Chondrocyte (in vitro differentiated cells): ENCODE measurements at places on chromosomes 11 and 22. TPM values are rescaled to one million over a fixed set of nuclear protein-coding genes. Genes with fewer than 3 reads are reported as not detected.

STK33 gene
- 3.0 to 4.5 TPM (median 3.4 TPM) in 3 replicates for total RNA-seq

PARVA gene
- 147 to 170 TPM (median 158 TPM) in 3 replicates for total RNA-seq

ASRGL1 gene
- total RNA-seq: 3.5 to 6.2 TPM (median 6.0 TPM) in 3 replicates

JAML gene
- not detected in 3 replicates for total RNA-seq

TRIM66 gene
- 5.3 to 7.2 TPM (median 5.9 TPM) in 3 replicates for total RNA-seq

CASP5 gene
- not detected in 3 replicates for total RNA-seq

SCGB1D2 gene
- not detected in 3 replicates for total RNA-seq

LDHAL6A gene
- not detected in 3 replicates for total RNA-seq

OR8D1 gene
- total RNA-seq: not detected in 3 replicates

SLC6A5 gene
- total RNA-seq: not detected in 3 replicates

GRM5 gene
- 0.41 to 2.0 TPM (median 0.52 TPM) in 3 replicates for total RNA-seq

MIOX gene
- total RNA-seq: 0.99 to 1.6 TPM in 2 of 3 replicates, not detected in the other

DNA sequence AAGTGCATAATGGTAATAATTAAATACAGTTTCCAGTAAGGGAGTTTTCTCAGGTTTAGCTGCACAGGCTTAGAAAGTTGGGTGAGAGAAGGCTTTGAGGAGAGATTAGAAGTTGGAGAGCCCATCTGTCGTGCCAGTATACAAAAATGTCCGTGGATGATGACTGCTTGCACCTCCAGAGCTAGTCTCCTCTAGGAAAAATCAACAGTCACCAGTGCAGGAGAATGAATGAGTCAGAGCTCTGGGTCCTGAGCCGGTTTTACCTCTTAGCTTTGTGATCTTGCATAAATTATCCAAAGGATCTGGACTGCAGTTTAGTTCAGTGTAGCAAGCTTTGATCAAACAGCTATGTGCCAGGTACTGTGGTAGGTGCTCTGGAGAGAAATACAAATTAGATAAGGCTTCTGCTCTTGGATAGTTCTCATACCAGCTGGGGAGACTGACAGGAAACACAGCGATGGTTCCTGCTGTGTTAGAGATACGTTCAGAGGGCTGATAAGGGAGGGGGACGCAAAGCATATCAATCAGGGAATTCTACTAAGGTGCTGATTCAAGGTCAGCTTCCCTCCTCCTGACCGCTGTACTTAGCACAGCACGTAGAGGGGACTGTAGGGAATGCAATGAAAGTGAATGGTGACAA, 125.9 kb downstream of the TEAD1 start:
- DNase-seq: no peak

- DNase-seq: no peak
Observed at GRCh38 chr11:67534070-67534679, 10.9 kb upstream of the CABP2 start.

DNA sequence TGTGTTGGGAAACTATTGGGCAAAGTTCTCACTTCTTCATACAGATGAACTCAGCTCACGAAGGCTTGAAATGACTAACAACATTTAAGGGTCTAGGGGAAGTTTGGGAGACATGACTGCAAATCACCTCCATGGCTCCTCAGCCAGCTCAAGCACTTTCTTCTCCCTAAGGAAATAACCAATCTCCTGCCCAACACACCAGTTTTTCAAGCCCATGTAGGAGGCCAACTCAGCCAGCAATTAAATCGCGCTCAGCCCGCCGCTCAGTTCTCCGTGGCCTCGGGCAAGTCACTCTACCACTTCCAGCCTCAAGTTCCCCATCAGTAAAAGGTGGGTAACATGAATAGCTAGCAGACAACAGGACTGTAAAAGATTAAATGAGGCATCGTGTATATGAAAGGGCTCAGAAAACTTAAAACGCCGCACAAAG, 796 bp downstream of the POLDIP3 start:
- DNase-seq: no peak

- DNase-seq: no peak
Observed at GRCh38 chr22:27372969-27373670, 428.4 kb downstream of the MN1 start.

GRCh38 chr11:118845369-118845768, 38.3 kb upstream of the CXCR5 start:
- no peak for DNase-seq

- DNase-seq: no peak
Observed at GRCh38 chr11:119875841-119876600, 147.0 kb upstream of the NECTIN1 start.

- DNase-seq: no peak
Observed at GRCh38 chr11:3121416-3121815, 43.7 kb downstream of the OSBPL5 start.

GRCh38 chr11:102487214-102487613, 34.6 kb upstream of the TMEM123 start:
- no peak for DNase-seq

- DNase-seq: peak; percentile 91
Observed at GRCh38 chr11:2779981-2780849, 80.4 kb upstream of the KCNQ1OT1 start.

- DNase-seq: no peak
Observed at GRCh38 chr11:3833449-3833848, 7.3 kb downstream of the RHOG start.

DNA sequence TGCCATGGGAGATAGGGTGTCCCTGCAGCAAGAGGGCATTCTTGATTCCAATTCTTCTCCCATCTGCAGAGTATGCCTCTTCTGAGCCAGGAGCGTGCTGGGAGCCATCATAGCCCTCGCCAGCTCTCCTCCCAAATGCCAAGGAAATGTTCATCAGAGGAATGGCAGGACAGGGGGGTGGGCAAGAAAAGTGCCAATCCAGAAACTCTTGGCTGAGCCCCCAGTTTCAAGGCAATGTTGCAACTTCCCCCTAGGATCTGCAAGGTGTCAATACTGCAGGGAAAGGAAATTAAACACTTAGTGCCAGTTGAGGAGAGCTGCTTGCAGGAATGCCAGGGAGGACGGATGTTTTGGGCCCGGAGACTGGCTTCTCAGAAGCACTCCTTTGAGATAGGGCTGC, 94.8 kb upstream of the PRDM11 start:
- no peak for DNase-seq

DNA sequence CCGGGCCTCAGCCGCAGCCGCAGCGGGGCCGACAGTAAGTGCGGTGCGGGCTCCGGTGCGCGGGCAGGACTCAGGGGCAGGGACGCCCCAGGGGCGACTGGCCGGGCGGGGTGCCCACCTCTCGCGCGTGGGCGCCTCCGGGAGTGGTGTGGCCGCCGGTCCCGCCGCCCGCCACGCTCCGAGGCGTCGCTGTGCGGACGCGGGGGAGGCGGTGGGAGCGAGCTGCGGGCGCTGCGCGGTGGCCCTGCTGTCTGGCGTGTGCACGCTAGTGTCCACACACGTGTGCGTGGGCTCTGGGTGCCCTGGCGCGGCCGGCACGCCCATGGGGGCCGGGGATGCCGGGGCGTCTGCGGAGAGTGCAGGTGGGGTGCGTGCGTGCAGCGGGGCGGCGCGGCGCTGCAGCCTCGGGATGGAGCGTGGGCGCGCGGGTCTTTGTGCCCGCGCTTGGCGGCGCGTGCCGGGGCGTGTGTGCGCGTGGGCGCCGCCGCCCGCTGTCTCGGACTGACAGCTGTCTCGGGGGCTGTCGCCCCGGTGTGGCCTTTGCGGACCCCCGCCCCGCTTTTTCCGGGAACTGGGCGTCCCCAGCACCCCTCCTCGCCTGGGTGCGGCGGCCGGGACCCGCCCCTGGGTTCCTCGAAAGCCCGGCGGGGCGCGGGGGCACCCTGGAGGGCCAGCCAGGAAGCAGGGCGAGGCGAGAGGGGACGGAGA, 804 bp downstream of the KCNK4 start:
- no peak for DNase-seq

DNA sequence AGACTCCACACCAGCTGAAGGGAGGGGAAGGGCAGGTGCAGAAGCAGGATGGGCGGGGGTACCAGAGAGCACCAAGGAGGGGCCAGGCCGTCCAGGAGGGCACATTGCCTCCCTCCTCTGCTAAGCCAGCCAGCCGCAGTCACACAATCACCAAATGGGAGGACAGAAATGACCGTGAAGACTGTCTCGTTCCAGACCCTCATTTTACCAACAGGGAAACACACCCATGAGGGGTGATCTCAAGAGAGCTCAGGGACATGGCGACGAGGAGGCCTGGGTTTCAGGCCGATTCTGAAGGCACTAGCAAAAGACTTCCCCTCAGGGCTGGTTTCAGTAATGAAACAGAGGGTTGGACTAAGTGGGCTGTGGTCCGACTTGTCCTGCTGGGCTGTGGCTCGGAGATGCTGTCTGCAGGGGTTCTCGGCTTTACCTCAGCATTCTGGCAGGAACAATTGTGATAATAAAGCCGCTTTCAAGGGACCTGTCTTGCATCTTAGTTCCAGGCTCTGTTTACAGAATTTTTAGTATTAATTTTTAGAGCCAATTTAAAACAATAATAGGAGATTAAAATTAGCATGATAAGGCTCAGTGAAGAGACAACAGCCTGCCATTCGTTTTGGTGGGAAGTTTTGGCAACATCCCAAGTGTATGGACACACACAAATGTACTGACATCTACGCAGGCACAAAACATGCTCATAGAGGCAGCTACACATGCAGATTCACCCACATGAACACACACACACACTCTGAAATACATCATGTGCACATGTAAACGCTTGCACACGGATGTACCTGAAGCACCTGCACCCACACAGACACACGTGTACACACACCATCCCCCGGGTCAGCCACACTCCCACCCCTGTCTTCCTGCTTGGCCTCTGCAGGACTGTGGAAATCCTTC, 2.0 kb upstream of the B3GAT1 start:
- DNase-seq: no peak

DNA sequence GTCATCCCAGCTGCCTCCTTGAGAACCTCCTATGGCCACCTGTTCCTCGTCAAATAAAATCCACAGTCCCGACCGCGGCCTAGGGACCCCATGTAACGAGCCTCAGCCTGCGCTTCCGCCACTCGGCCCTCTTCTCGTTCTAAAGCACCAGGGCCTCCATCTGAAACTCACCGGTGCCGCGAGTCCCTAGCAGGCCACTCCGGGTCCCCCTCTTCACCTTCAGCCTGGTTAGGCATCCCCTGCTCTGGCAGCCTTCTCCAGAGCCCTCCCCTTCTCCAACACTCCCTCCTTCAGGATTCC, 2.4 kb upstream of the SSTR3 start:
- DNase-seq: peak; percentile 65

DNA sequence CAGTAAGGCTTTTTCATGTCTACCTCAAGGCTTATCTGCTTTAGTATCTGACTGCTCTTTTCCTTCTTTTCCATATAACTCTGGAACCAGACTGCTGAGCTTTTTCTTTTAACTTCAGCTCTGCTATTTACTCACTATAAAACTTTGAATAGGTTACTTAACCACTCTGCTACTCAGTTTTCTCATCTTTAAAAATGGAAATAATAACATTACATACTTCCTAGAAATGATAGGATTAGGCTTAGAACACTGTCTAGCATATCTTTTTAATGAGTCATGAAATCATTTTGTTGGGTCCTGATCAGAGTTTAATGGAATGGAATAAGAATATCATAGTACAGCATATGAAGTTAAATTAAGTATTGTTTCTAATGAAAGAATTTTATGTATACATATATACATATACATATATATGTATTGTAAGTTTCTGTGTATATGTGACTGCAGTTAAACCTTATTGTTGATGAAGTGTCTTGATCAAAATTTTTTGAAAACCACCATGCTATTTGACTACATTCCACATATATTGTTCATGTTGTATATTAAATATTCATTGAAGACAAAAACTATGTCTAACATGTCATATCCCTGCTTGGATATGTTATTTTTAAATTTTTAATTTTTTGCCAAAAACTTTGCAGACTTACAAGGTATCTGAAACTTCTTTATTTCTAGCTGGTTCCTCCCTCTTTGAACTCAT, 120.2 kb downstream of the METTL15 start:
- DNase-seq: no peak

DNA sequence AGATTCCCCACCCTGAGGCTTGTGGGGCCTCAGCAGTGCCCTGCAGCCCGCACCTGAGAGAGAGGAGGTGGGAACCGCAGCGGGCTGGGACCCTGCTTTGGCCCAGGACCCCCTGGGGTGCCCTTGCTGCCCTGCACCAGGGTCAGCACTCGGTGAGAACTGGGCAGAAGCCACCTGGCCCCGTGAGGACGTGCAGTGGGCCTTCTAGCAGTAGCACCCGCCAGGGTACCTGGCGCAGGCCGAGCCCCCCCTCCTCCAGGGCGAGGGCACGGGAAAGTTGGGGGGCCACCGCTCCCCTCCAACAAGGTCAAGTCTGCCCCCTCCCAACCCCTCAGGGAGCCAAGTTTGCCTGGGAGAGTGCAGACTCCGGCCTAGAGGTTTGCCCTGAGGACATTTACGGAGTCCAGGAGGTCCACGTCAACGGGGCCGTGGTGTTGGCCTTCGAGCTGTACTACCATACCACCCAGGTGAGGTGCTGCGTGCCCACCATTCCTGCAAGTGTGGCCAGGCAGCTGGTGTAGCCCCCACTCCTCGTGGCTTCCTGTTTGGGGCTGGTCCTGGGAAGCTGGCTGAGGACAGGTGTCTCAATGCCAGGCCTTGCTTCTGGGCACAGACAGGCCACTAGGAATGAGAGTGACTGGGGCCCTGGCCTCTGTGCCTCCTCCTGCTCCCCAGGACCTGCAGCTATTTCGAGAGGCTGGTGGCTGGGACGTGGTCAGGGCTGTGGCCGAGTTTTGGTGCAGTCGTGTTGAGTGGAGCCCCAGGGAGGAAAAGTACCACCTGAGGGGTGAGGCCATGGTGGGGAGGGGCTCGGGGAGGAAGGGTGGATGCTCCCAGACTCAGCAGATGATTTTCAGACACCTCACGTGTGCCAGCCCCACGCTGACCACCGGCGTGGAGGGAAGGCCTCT, 3.5 kb downstream of the PGGHG start:
- peak; percentile 87 for DNase-seq

GRCh38 chr22:41687901-41688364, 734 bp downstream of the SNU13 start:
- no peak for DNase-seq

GRCh38 chr11:132649277-132649676, 883.0 kb downstream of the OPCML start:
- no peak for DNase-seq

DNA sequence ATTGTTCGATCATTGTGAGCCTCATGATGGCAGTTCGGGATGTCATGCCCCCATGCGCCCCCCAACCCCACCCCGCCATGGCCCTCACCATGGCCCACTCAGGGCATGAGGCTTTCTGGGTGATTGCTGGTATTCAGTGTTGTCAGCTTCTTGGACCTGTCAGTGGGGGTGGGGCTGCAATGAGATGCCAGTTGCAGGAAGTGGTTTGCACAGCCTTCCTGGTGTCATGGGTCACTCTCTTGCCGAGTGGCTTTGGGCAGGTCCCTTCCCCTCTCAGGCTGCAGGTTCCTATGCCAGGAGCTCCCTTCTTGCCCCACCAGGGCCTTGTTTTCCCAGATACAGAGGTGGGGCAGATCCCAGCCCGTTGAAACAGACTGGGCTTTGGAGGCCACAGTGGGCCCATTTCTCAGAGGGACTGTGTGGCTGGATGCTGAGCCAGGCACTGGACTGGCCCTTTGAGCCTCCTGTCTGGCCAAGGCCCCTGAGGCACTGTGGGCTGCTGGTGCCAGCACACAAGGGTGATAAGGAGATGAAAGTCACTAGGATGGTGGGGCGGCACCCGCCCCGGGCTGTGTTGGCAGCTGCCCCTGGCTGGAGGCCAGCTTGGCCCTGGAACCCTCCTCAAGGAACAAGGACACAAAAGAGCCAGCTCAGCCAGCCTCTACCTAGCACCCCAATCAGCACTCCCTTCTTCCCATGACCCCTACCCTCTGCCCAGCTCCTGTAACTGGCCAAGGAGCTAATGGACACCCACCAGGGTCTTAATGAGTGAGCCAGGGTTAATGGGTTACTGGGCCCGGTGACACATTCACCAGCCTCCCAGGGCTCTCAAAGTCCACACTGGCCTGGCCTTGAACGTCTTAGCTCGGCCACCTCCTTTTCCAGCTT, 1.5 kb upstream of the GGT1 start:
- DNase-seq: no peak

GRCh38 chr11:128765571-128766549, 72.0 kb downstream of the FLI1 start:
- DNase-seq: no peak
